ENCODE measurements at places on chromosomes 6 and 20. TPM values are rescaled to one million over a fixed set of nuclear protein-coding genes. Genes with fewer than 3 reads are reported as not detected.

Gene C6orf132
- total RNA-seq = 0.75 TPM

Gene RAET1L
- total RNA-seq = not detected

Gene KIFC1
- total RNA-seq = 0.35 TPM

Gene GRIK2
- total RNA-seq = 1.8 TPM

Gene TEAD3
- 7.4 TPM for total RNA-seq

Gene CYP39A1
- total RNA-seq = 2.1 TPM

Gene CST5
- not detected for total RNA-seq

Gene TUBB2B
- 4.1 TPM for total RNA-seq
